Forelimb muscle (tissue), 1 donor: ENCODE measurements at places on chromosomes 2 and 18. TPM values are rescaled to one million over a fixed set of nuclear protein-coding genes. Genes with fewer than 3 reads are reported as not detected.

CASP8 gene
- 6.6 TPM for polyA plus RNA-seq

DNA sequence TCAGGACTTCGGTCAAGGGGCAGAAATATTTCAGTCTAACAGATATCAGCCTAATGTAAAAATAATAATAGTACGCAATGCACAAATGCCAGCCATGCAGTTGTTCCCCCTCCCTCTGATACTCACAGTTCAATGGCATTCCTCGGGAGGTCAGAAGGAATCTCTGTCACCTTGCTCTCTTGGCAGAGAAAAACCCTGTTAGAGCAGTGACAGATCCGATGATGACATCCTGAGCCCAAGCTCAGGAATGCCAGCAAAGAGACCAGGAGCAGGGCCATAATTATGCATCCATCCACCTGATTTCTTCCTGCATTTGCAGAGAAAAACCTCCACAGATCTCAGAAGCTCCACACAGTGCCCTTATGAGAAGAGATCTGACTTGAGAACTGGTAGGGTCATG lies at the start of gene FSHR:
Gene FSHR (minus strand): TSS at position 376 of the 400 bp plus-strand sequence. CDS start 98 bp downstream, at position 278.
- no peak for DNase-seq

DNA sequence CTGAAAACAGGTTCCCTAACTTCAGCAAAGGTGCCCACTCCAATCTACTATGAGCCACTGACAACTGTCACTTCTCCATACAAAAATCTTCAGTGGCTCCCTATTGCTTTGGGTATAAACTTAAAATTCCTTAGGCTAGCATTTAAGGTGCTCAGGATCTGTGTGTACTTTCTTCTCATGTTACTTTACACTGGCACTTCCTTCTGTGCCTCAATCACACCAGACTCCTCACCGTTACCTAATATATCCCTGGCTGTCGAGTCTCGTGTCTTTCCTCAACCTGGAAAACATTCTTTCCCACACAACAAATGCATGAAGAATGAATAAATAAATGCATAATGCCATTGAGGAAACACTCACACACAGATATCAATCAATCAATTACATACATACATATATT lies 101.1 kb downstream of the TCF4 start:
- DNase-seq = no peak

GRCh38 chr2:25234738-25235137 lies 66.4 kb upstream of the POMC start:
- no peak for DNase-seq

RPL37A gene
- 4,827 TPM for polyA plus RNA-seq

GRCh38 chr2:161969159-161969558 lies 104.9 kb downstream of the DPP4 start:
- DNase-seq = no peak

NT5DC4 gene
- polyA plus RNA-seq = 0.09 TPM

- no peak for DNase-seq
Measured at GRCh38 chr2:73685764-73686438, 43.7 kb upstream of the NAT8 start.

NGEF gene
- polyA plus RNA-seq = 1.2 TPM

GAD1 gene
- 0.83 TPM for polyA plus RNA-seq

- no peak for DNase-seq
Measured at GRCh38 chr2:15527074-15527739, 33.9 kb downstream of the NBAS start.

GRCh38 chr2:176391148-176391419 lies 121.8 kb downstream of the MTX2 start:
- no peak for DNase-seq

- DNase-seq = no peak
Measured at GRCh38 chr2:150431561-150432311, 55.7 kb downstream of the RND3 start.

CCDC74B gene
- 1.1 TPM for polyA plus RNA-seq

- DNase-seq = no peak
Measured at GRCh38 chr2:9308186-9308955, 101.8 kb downstream of the ASAP2 start.

DNA sequence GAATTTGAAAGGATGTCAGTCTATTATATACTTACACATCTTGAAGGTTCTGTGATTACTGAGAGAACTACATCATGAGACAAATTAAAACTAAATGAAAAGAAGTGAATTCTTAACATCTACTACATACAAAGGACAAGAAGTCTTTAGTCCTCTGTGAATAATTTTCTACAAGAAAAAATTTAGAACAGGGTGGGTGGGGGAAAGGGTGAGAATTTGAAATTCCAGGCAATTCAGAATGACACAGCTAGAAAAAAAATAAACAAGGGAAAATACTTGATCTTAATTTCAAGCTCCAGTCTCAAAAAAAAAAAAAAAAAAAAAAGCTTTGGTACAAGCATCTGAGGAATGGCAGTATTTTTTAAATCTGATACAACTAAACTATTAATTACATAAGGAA lies 15.5 kb downstream of the CUL3 start:
- no peak for DNase-seq

GRCh38 chr2:160167089-160167740 lies 32.9 kb downstream of the ITGB6 start:
- DNase-seq = no peak

ABHD1 gene
- 0.49 TPM for polyA plus RNA-seq

- DNase-seq = no peak
Measured at GRCh38 chr2:237059155-237059875, 26.4 kb upstream of the COPS8 start.

DNA sequence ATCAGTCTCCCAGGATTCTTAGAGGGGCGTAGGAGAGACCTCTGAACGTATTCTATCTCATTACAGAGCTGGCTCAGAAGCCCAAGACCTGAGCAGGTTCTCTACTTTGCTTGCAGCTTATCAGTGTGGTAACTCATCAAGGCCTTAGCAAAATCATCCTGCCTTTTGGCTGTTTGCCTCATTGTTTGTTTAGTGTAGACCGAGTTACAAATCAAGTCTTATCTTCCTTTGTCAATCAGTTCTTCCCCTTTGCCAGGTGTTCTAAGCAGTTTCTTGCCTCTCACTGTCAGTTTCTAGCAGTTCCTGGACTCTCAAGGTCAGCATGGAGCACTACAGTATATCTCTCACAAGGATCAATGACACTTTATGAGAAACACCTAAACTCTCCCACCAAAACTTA lies 30.9 kb upstream of the NAB1 start:
- DNase-seq = no peak

GRCh38 chr2:221541131-221541735 lies 30.9 kb downstream of the EPHA4 start:
- DNase-seq = no peak

TUBA4B gene
- polyA plus RNA-seq = 0.20 TPM

DNA sequence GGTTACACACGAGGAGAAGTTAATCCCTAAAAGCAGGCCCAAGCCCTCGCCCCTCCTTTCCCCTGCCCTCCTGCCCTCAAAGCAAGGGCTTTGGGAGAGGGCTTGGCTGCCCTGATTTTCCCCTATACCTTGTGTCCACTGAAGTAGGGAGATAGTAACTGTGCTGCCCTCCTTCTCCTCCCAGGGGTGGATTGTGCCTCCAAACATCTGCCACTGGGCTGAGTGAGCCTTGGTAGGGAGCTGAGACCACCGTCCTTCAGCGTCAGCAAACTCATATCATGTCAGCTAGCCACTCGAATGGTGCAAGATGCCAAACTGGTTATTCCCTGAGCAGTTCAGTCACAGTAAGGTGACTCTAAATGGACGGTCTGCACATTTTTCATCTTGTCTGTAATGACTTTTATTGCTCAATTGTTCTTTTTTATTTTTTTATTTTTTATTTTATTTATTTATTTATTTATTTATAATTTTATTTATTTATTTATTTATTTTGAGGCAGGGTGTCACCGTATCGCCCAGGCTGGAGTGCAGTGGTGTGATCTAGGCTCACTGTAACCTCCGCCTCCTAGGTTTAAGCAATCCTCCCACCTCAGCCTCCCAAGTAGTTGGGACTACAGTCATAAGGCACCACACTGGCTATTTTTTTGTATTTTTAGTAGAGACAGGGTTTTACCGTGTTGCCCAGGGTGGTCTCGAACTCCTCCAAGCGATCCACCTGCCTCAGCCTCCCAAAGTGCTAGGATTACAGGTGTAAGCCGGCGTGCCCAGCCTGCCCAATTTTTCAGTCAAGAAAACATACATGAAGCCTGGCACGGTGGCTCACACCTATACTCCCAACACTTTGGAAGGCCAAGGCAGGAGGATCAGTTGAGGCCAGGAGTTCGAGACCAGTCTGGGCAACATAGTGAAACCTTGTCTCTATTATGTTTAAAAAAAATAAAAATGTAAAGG lies 8.7 kb downstream of the PCBP1 start:
- DNase-seq = no peak

DNA sequence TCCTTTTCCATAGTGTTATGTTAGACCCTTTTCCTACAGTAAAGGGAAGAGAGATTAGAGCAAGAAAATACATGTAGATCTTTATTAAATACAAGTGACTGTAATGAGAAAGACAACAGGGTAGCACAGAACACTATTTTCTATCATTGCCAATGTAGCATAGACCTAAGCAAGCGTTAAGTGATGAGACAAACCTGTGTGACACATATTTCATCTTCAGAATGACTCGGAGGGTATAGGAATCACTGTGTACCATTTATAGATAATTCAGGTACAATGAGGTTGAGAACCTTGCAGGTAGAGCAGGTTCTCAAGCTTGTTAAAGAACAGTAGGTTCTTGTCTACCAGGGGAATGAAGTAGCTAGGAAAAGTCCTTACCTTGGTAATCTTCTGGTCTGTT lies 15.9 kb downstream of the PDIA6 start:
- no peak for DNase-seq

MRPL19 gene
- polyA plus RNA-seq = 34.8 TPM

MARCHF4 gene
- polyA plus RNA-seq = 0.04 TPM

- no peak for DNase-seq
Measured at GRCh38 chr2:12116228-12116750, 369.9 kb downstream of the LPIN1 start.

- no peak for DNase-seq
Measured at GRCh38 chr18:75170916-75171315, 38.0 kb downstream of the PTGR3 start.

SCN1A gene
- 0.08 TPM for polyA plus RNA-seq

DNA sequence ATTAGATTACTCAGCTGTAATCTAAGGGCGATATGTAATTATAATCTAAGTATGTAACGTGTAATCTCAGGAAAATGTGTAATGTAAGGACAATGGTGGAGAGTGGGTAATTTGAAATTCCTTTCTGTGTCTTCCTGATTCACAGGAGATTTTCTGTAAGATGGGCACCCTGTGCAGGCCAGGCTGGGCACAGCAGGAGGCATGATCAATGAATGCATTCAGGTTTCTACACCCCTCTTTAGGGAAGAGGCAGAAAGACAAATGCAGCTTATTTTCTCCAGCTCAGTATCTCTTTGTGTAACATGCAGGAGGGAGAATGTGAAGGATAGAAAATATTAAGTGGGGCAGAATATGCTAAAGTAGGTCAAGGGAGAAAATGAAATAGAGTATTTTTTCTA lies 320.1 kb downstream of the PIK3C3 start:
- no peak for DNase-seq

DNA sequence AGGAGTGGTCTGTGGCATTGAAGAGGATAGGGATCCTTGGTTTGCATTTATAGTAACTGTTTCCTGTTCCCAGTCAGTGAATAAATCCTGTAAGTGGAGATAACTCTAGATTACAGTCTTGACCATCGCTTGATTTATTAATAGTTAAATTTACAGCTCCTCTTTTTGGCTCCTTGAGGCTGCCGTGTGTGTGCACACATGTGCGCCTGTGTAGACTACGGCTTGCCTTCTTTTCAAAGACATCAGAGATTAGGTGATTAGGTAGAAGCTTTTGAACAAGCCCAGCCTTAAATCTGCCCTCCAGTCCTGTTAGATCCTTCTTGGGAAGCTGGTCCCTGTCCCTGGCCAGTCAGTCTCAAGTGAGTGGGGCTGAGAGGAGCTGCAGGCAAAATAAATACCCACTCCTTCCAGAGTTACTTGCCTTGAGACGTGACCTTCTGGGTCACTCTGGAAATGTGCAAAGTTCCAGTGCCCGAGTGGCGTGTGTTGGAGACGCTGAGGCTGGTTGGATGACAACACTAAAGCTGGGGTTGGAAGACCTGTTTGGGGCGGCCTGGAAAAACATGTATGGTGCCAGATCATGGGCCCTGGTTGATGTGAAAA lies 32.0 kb downstream of the TCF7L1 start:
- DNase-seq = no peak

FAM117B gene
- 3.0 TPM for polyA plus RNA-seq

- no peak for DNase-seq
Measured at GRCh38 chr2:43131890-43132682, 94.3 kb downstream of the ZFP36L2 start.

DNA sequence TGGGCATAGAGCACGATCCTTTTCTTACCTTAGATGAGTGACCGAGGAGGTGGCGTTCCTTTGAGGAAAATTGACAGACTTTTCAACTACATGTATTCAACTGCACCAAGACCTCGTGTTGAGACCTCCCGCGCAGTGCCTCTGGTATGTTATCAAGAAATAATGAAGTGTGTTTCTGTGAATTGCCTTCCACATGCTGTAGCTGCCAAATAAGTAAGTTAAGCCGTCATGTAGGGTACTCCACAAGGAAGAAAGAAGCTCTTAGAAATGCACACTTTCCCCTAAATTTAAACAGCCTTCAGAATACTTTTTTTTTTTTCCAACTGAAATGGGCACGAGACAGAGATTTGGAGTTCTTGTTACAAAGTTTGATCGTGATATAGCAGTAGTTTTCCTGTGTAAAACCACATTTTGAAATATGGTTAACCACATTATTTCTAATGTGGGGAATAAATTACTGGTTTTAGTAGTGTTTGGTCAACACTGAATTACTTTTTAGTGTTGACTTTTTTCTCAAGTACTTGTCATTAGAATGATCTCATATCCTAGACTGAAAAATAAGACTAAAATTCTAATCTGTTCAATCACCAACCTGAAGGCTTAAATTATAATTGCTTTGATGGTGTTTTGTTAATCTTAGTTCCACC lies 30.5 kb downstream of the PDK1 start:
- DNase-seq = no peak

CCNT2 gene
- polyA plus RNA-seq = 43.3 TPM

GRCh38 chr18:69196336-69196735 lies 204.4 kb upstream of the DOK6 start:
- no peak for DNase-seq
